ENCODE measurements at places on chromosomes 6 and 20.

GRCh38 chr20:25178563-25179438, 16.7 kb upstream of the ENTPD6 start:
- DNase-seq, result peak; percentile 55

DNA sequence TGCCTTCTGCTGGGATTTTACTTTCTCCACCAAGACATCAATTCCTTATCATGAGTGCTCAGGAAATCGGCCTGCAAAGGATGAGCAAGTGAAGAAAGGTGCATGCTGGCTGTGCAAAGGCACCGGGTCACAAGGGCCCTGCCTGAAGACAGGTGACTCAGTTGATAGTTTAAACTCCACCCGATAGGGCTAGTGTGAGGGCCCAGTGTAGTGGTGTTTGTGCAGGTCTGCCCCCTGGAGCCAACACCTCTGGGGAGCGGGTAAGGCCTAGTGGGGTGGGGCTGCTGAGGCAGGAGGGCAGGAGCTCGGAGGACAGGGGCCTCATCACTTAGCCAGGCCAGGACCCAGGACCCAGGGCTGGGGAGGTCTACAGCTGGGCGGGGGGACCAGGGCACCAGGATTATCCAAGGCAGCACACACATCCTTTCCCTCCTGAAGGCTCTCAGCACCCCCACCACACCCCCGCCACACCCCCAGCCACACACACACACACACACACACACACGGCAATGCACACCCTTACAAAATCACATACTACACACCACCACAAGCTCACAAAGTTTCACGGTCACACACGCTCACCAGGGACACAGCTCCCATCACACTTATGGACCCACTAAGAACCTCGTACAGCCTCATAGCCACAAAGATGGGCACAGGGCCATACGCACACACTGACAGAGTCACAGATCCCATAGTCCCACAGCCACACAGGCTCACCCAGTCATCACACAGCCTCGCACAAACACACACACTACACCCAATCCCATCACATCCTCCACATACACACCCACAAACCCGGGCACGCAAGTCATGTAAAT, 75.4 kb downstream of the GRM4 start:
- no peak for DNase-seq

DNA sequence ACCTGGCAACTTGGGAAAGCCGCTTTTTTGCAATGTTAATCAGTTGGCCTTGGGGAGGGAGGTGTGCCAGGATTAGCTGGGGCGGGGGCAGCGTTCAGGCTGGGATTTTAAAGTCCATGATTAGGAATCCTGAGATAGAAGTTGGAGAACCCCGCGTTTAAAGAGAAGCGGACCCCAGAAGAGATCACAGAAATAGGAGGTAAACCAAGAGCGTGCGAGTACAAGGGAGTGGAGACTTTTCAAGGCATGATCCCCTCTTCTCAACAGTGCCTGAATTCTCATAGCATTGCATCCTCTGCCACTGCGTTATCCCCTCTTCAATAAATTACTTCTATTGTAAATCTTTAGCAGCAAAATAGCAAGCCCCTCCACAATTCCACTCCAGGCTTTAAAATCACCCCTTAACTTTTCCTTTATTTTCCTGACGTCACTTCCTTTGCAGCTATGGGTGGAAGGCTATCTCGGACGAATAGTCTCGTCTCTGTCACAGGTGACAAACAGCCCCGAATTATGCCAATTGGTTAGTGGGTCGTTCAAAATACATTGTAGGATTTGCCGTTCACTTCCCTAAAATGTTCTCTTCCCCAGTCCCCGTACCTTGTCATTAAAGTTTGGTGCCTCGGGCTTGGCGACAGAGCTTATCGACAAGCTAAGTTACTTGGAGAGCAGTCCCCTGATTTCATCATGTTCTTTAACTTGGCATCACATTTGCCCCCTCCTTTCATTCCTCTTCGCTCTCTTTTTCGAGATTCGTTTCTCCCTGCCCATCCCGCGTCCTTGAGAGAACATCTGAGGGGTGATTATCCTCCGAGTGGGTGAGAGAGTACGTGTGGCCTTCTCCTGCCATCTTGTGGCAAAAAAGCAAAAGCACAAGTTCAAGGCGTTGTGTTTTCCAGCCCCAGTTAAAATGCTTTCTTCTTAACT, 17.1 kb downstream of the OR2B2 start:
- peak; percentile 83 for DNase-seq

GRCh38 chr6:147509891-147510290, 1.4 kb downstream of the SAMD5 start:
- DNase-seq, result no peak

DNA sequence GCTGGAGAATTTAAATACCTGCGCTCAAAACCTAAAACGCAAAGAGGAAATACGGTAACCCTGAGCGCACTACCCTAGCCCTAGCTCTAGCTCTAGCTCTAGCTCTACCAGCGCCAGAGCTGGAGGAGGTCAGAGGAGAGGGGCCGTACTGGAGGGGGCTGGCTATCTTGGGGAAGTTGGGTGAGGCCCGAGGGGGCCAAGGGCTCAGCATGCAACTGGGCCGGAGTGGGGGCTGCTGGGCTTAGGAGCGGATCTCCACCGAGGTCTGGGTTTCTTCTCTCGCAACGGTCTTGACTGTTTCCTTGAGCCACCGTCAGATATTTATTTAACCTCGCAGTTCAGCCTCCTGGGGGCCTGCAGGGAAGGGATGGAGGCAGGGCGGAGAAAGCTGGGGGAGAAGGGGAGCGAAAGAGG, 91.0 kb downstream of the NCR2 start:
- no peak for DNase-seq

- peak; percentile 14 for DNase-seq
Observed at GRCh38 chr6:134774201-134774638, 175.7 kb downstream of the ALDH8A1 start.

DNA sequence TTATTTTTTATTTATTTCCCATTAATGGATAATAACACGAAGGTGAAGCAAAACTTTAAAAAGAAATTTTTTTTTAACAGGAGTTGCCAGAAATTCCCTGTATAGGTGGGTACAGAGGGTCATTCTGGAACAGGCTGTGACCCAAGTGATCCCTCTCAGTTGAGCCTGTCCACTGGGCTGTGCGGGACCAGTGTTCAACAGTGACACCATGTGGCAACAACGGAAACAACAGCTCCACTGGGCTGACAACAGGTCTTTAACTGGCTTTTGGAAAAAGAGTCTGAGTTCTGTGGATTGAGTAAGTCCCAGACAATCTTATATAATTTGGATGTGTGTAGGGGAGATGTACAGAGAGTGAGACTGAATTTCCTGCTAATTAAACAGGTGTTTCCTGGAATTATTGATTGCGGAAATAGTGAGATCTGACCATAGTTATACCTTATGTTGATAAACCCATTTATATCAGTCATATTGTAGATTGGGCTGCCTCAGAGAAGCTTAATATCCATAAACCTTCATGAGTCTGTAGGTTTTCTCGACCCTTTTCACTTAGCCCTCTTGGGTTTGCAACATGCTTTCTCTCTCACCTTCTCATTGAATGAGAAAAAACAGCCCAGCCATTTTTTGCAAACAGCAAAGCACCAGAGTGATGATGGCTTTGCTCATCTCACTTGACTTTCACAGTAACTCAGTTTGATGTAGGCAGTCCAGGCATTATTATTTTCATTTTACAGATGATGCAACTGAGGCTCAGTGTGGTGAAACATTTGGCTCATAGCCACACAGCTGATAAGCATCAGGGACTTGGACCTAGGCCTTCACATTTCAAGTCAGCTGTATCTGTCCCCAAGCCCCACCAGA, 17.5 kb downstream of the KIAA1755 start:
- no peak for DNase-seq

DNA sequence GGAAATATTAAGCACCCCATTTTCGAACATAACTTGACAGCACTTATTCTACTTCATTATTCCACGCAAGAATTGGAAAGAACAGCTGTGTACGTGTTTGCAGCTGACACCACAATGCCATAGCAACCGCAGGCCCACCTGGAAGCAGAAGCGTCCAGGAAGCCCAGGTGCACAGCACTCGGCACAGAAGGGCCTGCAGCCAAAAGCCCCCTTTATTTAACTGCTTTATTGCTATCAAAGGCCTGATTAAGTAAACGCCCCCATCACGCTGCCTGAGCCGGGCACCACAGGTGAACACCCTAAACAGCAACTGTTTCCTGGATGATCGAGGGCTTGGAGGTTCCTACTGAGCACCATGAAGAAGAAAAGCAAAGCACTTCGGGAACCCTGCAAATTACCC, 6.3 kb downstream of the TAF4 start:
- DNase-seq, result no peak

DNA sequence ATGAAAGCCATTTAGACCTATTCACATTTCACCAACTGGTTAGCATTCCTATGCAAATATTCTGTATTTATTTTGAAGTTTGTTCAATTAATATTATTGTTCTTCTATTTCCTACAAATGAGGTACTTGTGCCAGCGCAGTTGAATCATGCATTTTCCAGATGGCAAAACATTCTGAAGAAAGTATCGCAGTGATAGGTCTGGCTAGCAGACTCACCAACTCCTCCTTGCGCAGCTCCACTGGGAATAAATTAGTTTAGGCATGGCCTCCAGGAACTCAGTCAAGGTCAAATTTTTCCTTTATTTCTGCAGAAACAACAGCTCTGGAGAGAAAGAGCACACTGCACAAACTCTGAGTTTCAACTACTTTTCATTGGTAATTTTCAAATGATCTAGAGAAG, 437.7 kb downstream of the COL12A1 start:
- DNase-seq, result no peak

- DNase-seq, result no peak
Observed at GRCh38 chr6:104182811-104183210, 676.9 kb downstream of the HACE1 start.

GRCh38 chr6:11416936-11417576, 120.5 kb upstream of the TMEM170B start:
- no peak for DNase-seq

DNA sequence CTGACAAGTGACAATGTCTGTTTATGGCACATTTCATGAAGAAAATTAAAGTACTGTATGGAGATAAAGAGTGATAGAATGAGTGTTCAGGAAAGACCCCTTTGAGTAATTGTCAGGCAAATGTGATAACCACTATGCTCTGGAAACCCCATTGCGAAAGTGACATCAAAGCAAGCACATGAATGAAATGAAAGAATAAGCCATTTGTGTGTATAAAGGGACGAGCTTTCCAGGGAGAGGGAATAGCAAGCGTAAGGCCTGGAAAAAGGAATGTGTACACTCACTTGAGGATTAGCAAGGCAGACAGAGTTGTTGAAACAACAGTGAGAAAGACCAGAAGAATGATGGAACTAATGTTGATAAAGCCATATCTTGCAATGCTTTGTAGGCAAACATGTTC, 490.0 kb downstream of the GRIK2 start:
- DNase-seq, result no peak

GRCh38 chr6:41939176-41939847, 2.3 kb downstream of the CCND3 start:
- DNase-seq, result no peak

GRCh38 chr6:82080767-82081166, 166.8 kb downstream of the IBTK start:
- no peak for DNase-seq

DNA sequence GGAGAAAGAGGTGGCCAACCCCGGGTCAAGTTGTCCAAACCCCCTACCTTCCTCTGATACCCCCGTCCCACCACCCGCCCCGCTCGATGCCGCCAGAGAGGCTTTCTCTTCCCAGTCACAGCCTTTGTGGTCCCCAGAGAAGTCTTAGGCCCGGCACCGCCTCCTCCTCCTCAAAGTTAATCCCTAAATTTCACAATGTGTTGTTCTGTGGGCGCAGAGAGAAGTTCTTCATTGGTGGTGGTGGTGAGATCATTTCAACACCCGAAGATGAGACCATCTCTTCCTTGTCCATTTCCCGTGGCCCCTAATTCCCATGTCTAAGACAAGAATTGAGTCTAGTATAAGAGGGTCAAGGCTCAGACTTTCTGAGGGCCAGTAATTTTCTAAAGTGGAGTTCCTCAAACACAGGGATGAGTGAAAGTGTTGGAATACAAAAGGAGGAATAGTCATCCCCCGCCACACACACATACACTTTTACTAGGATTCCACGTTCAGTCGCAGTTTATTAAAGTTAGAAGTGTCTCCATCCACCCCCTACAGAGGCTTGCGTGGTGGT, 10.4 kb downstream of the TRIM31 start:
- no peak for DNase-seq

GRCh38 chr6:56842686-56843475, 112.0 kb upstream of the BEND6 start:
- peak; percentile 46 for DNase-seq

- DNase-seq, result no peak
Observed at GRCh38 chr6:30830438-30830837, 53.9 kb upstream of the DDR1 start.

DNA sequence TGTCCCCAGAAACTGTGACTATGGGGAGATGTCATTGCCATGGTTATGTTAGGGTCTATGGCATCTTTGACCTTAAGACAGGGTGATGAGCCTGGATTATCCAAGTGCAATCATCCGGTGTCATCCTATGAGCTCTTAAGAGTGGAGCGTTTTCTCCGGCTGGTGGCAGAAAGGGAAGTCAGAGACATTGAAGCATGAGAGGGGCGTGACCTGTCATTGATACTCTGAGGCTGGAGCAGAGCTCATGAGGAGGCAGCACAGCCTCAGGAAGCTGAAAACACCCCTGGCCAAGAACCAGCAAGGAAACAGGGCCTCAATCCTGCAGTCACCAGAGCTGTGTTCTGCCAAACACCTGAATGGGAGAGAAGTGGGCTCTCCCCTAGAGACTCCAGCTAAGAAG, 59.6 kb downstream of the ANKRD60 start:
- no peak for DNase-seq

GRCh38 chr20:2010533-2010932, 16.7 kb upstream of the PDYN start:
- no peak for DNase-seq

DNA sequence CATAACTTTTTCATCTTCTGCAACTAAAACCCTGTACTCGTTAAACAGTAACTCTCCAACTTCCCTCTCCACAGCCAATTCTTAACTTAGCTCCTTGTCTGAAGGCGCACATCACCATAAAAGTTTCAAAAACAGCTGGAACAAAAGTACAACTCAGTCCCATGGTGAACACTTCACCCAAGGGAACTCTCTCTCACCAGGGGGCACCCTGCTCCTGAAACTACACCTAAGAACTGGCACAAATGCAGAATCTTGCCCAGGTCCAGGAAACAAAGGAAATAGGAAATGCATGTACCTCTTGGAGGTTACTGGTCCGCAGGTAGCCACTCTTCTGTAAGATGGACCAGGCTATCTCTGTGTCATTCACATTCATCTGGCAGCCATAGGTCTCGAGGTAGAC, 6.6 kb downstream of the CDK5RAP1 start:
- DNase-seq, result no peak

DNA sequence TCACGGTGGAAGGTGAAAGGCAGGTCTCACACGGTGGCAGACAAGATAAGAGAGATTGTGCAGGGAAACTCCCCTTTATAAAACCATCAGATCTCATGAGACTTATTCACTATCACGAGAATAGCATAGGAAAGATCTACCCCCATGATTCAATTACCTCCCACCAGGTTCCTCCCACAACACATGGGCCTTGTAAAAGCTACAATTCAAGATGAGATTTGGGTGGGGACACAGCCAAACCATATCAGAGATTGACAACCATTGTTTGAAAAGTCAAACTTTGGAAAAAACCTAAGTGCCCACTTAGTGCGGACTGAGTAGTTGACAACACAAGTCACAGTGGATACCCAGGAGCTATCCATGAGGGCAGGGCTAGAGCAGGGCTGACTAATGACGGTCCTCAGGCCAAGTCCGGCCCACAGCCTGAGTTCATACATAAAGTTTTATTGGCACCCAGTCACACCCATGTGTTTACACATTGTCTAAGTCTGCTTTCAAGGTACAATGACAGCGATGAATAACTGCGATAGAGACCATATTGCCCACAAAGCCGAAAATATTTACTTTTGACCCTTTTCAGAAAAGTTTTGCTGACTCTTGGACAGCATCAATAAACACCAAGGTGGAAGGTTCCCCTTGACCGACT, 33.8 kb upstream of the PMEPA1 start:
- DNase-seq, result no peak

All from NCI-H345 (cell line).